ENCODE measurements at places on chromosomes 5 and 9.
A peak's percentile ranks its signal among the peaks of the same experiment; 100 is the strongest.

- DNase-seq = no peak
Observed at GRCh38 chr9:29685531-29685930, 2112.2 kb upstream of the C9orf72 start.

GRCh38 chr5:39515881-39516280, 91.1 kb upstream of the DAB2 start:
- DNase-seq = no peak

DNA sequence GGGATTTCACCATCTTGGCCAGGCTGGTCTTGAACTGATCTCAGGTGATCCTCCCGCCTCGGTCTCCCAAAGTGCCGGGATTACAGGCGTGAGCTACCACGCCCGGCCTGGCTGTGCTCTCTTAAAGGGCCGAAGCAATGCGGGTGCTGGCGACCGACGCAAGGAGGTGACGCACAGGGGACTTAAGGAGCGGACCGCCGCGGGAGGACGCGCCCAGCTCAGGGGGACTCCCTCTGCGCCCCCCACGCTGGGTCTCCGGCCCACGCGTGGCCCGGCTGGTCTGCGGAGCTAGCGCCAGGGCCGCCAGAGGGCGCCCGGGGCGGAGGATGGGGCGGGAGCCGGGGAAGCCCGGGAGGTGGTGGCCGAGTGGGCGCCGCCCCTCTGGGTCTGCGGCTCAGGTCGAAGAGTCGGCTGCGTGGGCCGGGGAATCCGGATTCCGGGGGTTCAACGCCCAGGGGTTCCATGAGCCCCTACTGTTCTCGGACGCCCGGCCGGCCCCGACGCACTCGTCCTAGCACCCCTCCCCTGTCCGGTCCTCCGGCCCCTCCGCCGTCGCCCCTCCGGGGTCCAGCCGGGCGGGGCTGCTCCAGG, 502 bp upstream of the CERCAM start:
- peak; percentile 85 for DNase-seq

- no peak for DNase-seq
Observed at GRCh38 chr5:109167586-109167985, 242.2 kb downstream of the PJA2 start.

DNA sequence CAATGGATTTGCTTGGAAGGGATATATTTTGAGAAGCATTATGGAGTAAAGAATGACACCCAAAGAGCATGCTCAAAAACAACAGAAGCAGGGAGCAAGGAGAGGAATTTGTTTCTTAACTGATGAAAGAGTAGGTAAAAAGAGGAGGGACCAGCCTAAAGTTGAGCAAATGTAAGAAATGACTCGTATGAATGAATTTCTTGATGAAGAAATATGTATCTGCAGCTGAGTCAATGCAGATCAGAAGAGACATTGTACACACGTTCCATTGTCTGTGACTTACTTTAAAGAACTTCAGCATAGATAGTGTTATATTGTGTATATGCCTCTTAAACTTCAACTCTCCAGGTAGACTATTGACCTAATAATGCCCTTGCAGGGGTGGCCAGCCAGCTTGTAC, 112.7 kb upstream of the NREP start:
- no peak for DNase-seq

GRCh38 chr5:172533399-172534228, 79.3 kb upstream of the SH3PXD2B start:
- DNase-seq = no peak

DNA sequence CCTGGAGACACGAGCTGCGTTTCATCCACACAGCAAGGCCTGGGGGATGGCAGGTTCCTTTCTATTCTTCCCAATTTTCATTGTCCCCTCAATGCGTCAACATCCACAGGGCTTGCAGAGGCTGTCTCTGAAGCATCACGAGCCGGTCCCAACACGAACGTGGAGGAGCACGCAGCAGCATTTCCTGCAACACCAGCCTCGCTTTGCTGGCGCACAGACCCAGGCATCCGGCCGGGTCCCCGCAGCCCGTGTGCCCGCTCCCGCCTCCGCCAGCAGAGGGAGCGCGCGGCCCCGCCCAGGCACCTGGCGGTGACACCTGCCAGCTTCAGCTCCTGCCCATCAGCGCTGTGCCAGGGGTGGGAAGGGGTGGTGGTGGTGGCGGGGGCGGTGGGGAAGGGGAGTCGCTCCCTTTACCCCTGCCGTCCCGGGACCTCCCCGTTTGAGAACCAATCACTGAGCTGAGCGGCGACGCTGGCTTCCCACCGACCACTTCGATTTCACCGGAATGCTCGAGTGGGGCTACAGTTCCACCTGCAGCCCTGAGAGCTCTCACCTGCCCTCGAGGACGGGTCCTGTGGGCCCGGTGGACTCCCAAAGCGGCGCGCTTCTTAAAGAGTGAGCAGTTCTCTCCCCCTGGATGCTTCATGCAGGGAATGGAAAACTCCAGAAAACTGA, 464.5 kb downstream of the ICE1 start:
- no peak for DNase-seq

- no peak for DNase-seq
Observed at GRCh38 chr5:75720882-75721281, 3.6 kb upstream of the POC5 start.

- no peak for DNase-seq
Observed at GRCh38 chr9:129619787-129620668, 873 bp downstream of the C9orf50 start.

DNA sequence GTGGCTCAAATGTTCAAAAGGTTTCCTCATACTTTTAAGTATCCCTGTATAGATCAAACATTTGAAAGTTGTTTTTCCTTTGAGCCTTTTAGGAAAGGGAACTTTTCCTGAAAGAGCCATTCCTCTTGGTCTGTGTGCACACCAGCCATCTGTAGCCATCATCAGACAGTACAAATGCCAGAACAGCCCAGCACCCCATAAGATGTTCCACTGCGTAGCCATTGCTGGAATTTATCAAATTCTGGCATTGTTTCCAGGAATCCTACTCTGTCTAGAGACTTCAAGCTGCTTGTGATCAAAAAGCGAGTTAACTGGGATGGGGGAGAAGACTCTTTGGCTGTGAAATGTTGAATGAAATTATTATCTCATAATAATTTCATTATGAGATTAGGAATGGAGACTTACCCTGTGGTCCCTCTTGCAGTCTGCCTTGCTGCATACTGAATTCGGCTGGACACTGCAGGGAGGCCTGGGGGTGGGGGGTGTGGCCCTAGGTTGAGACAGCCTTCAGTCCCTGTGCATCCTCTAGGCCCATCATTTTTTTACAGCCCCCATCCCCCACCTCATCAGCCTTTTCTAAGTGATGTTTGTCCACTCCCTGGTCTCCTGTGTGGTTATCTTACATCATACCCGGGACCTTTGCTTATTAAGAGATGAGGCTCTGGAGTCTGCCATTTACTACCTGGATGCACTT, 99.8 kb downstream of the RALGPS1 start:
- no peak for DNase-seq

- DNase-seq = no peak
Observed at GRCh38 chr5:132381614-132382013, 12.1 kb downstream of the SLC22A5 start.

DNA sequence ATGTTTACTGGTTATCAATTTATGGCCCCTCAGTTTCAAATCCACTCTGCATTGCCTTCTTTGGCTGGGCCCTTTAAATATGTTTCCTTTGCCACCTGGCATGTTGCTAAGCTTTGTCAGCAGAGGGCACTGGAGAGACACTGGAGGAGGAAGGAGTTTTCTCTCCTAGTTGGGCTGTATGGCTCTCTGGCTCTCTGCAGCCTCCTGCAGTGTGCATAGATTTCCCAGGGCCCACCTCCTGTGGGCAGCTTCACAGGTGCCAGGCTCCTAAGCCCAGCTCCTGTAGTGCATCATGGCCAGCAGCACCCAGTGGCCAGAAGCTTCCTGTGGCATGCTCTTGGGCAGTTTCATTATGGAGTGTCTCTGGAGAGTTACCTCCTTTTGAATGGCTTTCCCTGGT, 23.3 kb downstream of the CAVIN4 start:
- no peak for DNase-seq

- no peak for DNase-seq
Observed at GRCh38 chr5:14330729-14331385, 187.7 kb downstream of the TRIO start.

- no peak for DNase-seq
Observed at GRCh38 chr9:72038890-72039410, 21.5 kb downstream of the C9orf57 start.

- no peak for DNase-seq
Observed at GRCh38 chr5:34918025-34918424, 2.5 kb downstream of the BRIX1 start.

DNA sequence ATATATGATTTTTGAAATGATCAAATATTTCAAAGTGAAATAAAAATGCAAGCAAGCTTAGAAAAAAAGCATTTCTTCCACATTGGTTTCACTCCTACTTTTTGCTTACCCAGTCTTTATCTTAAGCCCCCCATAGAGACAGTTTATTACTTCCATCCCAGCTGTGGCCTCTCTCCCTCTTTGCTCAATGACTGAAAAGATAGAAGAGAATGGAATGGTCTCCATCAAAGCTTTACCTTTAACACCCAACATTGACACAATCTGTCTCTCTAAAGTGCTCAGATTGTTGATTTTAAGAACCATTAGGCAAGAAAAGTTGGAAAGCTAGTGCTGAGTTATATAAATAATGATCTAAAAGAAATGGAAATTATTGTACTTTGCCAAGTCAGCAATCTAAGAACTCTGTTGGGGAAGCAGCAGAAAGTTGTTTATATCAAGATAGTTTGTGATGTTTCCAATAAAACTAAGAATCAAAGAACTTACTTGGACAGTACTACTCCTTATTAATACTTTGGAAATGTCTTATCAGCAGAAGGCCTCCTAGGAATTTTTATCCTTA, 277.5 kb upstream of the NREP start:
- no peak for DNase-seq

DNA sequence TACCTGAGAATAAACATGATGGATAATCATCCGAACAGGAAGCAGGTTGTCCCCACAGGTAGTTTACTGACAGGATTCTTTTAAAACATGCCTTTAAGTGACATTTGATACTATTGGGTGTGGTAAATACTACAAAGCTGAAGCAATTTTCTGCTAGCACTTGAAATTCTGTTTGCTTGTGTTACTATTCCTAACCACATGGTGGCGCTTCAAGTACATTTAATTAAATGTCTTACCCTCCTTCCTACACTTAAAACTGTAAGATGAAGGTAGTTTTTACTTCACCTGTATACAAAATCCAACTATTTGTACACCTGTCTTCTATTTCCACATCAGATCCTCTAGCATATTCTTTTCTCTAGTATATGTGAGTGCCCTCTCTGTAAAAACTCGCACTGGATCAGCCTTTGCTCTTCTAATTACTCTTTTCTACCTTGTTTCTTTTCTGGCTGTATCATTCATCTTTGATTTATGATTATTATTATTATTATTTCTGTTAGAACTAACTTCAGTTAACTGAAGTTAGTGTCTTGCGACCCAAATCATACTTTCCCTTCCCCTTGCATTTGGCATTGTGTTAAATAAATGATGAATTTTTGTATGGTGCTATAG, 18.4 kb downstream of the SLC25A46 start:
- no peak for DNase-seq

GRCh38 chr5:58462154-58462553, 2.3 kb upstream of the PLK2 start:
- DNase-seq = no peak

- DNase-seq = peak; percentile 74
Observed at GRCh38 chr9:96219026-96219899, 82.7 kb downstream of the HSD17B3 start.

GRCh38 chr9:114732823-114733222, 50.8 kb upstream of the TEX48 start:
- no peak for DNase-seq

GRCh38 chr5:60916646-60917045, 28.2 kb downstream of the ERCC8 start:
- no peak for DNase-seq

- DNase-seq = no peak
Observed at GRCh38 chr9:92513349-92513748, 22.4 kb downstream of the ECM2 start.

GRCh38 chr5:133599044-133599443, 13.3 kb downstream of the FSTL4 start:
- no peak for DNase-seq

- DNase-seq = peak; percentile 12
Observed at GRCh38 chr5:111511831-111512374, 432 bp downstream of the STARD4 start.

- no peak for DNase-seq
Observed at GRCh38 chr5:125969814-125970171, 453.4 kb upstream of the GRAMD2B start.

DNA sequence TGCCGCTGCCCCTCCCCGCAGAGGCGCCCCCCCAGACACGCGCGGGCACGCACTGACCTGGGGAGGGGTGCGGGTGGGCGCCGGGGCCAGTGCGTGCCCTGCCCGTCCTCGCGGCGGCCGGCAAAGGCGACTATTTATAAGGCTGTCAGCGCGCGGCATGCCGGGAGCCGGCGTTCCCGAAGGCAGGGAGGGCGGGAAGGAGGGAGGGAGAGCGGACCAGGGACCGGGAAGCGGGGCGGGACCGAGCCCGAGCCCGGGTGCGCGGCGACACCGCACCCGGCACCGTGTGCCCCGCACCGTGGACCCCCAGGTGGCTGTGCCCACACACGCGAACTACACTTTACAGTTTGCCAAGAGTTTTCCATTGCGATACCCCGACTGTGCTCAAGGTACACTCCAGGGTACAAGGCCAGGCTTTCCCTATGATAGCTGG, at the start of gene AK1:
TSS of gene AK1 (minus strand) at position 110 of the 433 bp plus-strand sequence. CDS start 3,058 bp downstream, outside the sequence.
- peak; percentile 89 for DNase-seq

GRCh38 chr9:2260417-2261306, 245.5 kb downstream of the SMARCA2 start:
- DNase-seq = no peak

GRCh38 chr5:147935032-147935431, 28.7 kb upstream of the C5orf46 start:
- no peak for DNase-seq

GRCh38 chr5:96823900-96824380, 16.2 kb upstream of the ERAP1 start:
- DNase-seq = no peak
